Activated T-cell treated with anti-CD3 and anti-CD28 coated beads, Interleukin-2, amount 50 U/mL, for 48 hours (primary cell): ENCODE measurements at places on chromosomes 1 and 21.

- no peak for DNase-seq
These were observed 19.7 kb upstream of the TIAM1 start for GRCh38 chr21:31363720-31364119.

- DNase-seq: no peak
These were observed 2.1 kb upstream of the WASF2 start for GRCh38 chr1:27491748-27492700.

DNA sequence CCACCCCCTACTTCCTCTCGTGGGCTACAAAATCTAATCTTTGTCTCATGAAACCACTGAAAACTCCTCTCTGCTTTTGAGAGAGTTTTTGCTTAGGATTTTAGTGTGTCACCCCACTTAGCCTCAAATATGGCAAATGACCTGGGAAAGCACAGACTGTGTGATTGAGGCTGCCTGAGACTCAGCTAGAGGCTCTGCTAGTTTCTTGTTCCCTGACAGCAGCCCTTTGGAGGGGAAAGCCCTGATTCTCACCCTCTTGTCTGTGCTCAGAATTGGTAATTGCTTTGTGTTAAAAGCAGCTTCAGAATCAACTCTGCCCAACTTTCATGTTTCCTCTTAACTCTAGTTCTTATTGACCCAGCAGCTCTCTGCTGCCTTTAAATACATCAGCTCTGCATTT lies 85.6 kb upstream of the ZP4 start:
- DNase-seq: no peak

DNA sequence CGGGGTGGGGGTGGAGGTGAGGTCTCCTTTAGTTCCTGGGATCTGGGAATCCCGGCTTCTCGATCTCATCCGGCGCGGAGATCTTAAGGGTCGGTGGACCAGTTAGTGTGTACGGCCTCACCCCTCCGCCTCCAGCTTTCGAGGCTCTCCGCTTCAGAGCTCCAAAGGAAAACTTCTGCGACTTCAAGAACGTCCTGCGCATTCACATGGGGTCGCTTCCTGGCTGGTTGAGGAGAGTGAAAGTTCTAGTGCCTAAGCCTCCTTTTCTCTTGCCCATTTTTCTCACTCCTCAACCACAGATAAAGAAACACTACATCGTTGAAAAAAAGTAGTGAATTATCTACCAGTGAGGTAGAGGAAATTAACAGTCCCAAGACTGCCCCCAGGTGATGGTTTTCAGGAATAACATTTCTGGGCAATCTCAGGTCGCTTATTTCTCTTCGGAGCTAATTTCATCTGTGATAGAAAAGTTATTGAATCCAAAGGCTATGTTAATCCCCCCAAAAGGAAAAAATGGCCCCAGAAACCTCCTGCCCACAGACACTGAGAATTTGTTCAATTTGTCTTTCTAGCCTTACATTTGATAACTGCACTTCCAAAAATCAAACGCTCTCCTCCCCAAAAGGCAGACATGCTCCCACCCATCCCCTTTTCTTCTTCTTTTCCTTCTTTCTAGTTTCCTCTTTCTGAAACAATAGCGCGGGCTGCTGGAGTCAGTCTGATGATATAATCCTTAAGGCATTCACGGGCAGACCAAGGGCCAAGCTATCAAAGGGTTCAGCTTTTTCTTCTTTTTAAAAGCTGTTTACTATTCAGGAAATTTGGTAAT lies 20.6 kb upstream of the TBX15 start:
- peak; percentile 27 for DNase-seq

DNA sequence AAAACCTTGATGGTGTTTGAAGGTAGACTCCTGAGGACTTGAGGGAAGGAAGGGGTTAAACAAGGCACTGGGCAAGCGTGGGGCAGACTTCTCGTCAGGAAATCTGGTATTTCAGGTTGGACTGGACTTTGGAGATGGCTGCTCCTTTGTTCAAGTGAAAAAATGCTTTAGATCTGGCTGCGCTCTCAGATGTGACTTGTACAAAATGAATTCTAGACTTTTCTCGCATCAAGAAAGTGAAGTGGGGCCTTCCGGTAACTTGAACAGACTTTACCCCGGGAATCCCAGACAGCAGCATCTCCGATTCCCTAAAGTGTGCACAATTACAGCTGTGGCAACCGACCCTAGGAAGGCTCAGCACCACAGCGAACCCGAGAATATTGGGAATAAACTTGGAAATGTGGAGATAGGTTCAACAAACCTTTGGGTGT lies 44.3 kb upstream of the ERRFI1 start:
- no peak for DNase-seq

- no peak for DNase-seq
These were observed 12.6 kb downstream of the CDKN2C start for GRCh38 chr1:50982611-50983010.

- DNase-seq: no peak
These were observed 1145.6 kb downstream of the KCNT2 start for GRCh38 chr1:195462646-195463045.

DNA sequence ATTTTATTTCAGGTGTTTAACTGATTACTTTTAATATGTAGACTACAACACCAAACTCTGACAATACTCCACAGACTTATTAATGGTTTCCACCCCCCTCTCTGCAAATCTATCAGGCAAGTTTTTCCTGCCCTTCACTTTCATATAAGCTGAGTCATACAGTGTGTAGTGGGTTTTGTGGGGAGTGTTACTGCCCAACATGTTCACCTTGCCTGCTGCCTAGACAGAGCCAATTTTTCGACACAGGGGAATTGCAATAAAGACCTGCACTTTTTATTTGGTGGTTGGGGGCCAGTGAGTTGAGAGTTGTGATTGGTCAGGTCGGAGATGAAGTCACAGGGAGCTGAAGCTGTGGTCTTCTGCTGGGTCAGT lies 119.7 kb downstream of the PPIAL4G start:
- peak; percentile 34 for DNase-seq

DNA sequence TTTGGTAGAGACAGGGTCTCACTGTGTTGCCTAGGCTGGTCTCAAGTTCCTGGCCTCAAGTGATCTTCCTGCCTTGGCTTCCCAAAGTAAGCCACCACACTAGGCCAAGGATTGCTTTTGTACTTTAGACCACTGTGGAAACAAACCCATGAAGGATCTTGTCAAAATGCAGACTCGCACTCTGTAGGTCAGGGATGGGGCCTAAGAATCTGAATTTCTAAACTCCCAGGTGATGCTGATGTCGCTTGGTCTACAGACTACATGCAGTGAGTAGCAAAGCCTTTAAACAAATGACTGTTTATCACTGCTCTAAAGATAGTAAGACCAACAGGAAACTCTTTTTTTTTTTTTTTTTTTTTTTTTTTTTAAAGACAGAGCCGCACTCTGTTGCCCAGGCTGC lies 54.1 kb upstream of the MUTYH start:
- DNase-seq: no peak

DNA sequence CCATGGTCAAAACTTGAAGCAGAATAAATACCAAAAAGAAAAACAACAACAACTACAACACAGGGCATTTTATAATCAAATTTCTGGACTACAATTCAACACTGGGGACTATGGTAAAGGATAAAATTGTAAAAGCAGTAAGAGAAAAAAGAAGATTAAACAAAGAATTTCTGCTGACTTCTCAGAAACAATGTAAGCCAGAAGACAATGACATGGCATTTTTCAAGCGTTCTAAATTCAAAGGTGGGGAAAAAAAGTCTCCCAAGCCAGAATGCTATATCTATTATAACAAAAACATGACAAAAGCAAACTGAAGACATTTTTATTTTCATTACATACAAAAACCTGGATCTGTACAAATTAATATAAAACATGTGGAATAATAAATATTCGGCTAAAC lies 433.1 kb downstream of the NPHP4 start:
- no peak for DNase-seq

GRCh38 chr1:237953238-237953637 lies 62.5 kb upstream of the ZP4 start:
- no peak for DNase-seq

DNA sequence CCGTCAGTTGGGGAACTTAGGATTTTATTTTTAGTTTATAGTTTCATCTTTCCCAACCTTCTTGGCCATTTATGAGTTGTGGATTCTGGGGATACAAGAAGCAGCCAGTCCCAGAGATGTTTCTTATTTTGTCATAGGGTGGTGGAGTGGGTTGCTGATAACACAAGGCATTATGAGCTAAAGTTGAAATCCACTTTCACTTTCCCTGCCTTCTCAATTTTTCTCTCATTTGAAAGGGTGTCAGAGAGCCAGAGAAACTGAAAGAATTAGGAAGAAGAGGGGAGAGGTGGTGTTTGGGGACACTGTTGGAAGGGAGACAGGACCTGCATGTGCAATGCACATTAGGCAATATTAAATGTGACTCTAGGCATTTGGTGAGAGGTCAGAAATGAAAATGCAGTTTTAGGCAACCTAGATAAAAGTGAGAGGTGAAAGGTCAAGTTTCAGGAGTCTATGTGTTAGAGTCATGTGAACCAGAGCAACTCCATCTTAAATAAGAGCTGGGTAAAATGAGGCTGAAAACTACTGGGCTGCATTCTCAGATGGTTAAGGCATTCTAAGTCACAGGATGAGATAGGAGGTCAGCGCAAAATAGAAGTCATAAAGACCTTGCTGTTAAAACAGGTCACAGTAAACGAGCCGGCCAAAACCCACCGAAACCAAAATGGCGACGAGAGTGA lies 71.1 kb upstream of the F3 start:
- no peak for DNase-seq

DNA sequence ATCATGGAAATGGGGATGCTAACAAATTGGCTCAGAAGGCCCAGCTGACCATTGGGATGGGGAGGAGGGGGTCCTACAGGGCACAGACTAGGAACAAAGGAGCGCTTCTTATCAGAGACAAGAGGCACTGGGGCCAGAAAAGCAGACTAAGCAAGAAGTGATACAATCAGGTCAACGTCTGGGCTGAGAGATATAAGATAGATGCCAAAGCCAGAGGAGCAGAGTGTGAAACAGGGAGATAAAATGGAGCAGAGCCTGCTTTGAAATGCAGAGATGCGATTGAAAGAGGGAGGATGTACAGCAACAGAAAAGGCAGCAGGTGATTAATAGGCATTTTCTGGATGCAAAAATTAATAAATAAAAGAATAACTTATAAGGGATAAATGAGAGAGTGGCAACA lies 127.5 kb upstream of the SAMSN1 start:
- no peak for DNase-seq

DNA sequence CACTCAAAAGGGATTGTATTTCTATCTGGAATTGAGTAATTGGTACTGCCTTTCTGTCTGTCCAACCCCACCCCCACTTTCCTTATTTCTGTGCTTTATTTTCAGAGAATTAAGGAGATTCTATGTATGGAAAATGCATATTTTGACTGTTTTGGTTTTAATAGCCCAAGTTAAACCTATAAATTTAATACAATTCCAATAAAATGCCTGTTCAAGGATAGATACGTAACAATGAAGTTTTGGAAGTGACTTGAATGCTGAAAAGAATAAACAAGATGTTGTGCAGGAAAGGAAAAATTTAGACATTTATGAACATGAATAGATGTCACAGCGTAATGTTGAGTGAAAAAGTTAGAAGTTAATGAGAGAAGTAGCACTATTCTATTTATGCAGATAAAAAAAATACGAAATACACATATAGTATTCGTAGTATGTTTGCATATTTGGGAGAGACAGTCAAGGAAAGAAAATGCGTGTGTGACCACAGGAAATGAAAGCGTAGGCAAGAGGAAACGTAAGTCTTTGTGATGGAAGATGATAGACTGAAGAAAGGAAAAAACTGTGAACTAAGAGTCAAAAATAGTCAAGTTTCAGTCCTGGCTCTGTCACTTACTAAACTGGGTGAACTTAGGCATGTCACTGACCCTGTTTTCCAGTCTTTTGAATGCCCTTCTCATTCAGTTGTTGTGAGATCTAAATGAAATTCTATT lies 62.1 kb downstream of the MEF2D start:
- no peak for DNase-seq

DNA sequence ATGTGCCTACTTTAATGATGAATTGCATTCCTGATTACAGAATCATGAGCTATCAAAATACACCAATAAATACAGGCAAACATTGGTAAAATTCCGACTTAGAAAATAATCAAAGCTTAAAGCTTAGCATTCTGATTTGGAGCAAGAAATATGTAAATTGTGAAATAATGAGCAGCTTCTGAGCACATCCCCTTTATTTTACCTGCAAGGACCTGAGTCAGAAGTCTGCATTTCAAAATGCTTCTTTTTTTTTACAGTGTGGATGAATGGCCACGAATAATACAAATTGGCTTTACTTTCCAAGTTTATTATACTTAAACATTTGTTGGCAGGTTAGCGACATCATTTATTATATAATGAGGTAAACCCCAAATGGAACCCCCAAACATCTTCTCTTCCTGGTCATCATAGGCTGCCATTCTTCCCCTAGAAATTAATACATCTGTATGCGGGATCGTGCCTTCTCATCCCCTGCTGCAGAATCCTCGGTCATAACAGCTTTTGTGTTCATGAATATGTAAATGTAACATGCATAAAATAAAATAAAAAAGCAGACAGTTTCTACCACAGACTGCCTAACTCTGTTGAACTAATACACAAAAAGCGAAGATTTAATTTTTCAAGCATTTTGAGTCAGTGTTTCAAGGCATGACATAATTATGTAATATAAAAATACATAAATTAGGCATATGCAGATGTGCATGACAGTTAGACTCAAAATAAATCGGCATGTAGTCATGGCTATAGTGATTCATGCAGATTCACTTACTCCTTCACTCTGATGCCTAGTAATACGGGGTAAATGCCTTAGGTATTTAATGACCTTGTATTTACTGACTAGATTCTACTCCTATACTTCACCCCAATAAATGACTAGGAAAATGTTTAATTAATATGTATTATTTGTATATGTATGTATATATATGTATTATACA lies 339.7 kb downstream of the USP25 start:
- DNase-seq: no peak

GRCh38 chr1:24894002-24894401 lies 36.1 kb downstream of the RUNX3 start:
- peak; percentile 14 for DNase-seq
